HFFc6 (cell line): ENCODE measurements at places on chromosomes 7 and 10. TPM values are rescaled to one million over a fixed set of nuclear protein-coding genes. Genes with fewer than 3 reads are reported as not detected.

Gene MEOX2
- not detected in 3 replicates for total RNA-seq

Gene DIP2C
- 23.4 to 27.0 TPM (median 26.9 TPM) in 3 replicates for total RNA-seq

Gene OTUD1
- 3.6 and 4.7 TPM in 2 replicates for total RNA-seq

Gene NUTM2E
- total RNA-seq = 0.11 TPM in 1 of 3 replicates, not detected in the others

Gene FAM131B
- total RNA-seq = 0.70 to 1.3 TPM (median 0.92 TPM) in 3 replicates

Gene GOLGA7B
- total RNA-seq = not detected in 3 replicates

Gene IRF5
- total RNA-seq = not detected in 2 replicates

Gene TET1
- 2.1 to 2.2 TPM (median 2.1 TPM) in 3 replicates for total RNA-seq

Gene NRP1
- total RNA-seq = 140 to 164 TPM (median 144 TPM) in 3 replicates

Gene CDH23
- 0.03 and 0.11 TPM in 2 replicates for total RNA-seq

Gene TMEM248
- total RNA-seq = 106 to 119 TPM (median 108 TPM) in 3 replicates

Gene IQUB
- not detected in 3 replicates for total RNA-seq

Gene HABP2
- total RNA-seq = not detected in 3 replicates

Gene SFRP4
- total RNA-seq = not detected in 3 replicates

Gene TEX47
- total RNA-seq = not detected in 3 replicates

Gene ANKRD2
- 0.87 to 6.6 TPM (median 0.95 TPM) in 3 replicates for total RNA-seq

Gene CYP3A7
- not detected in 2 replicates for total RNA-seq

Gene OR2A12
- not detected in 3 replicates for total RNA-seq

Gene ZNF425
- total RNA-seq = 2.2 and 2.6 TPM in 2 replicates

Gene GSTO2
- total RNA-seq = 2.6 to 10.6 TPM (median 3.3 TPM) in 3 replicates

Gene GPR26
- total RNA-seq = not detected in 3 replicates

Gene GIMAP5
- not detected in 3 replicates for total RNA-seq

Gene CALML5
- not detected in 2 replicates for total RNA-seq

Gene DYDC2
- not detected in 3 replicates for total RNA-seq

Gene DOCK4
- 3.0 to 3.9 TPM (median 3.6 TPM) in 3 replicates for total RNA-seq

Gene ZPBP
- total RNA-seq = not detected in 3 replicates

Gene PON3
- total RNA-seq = not detected in 3 replicates

Gene GTF2I
- total RNA-seq = 147 to 161 TPM (median 152 TPM) in 3 replicates

Gene TMEM196
- total RNA-seq = not detected in 3 replicates

Gene ACTL6B
- total RNA-seq = not detected in 3 replicates

Gene WNT2
- total RNA-seq = 0.08 TPM in 1 of 3 replicates, not detected in the others

Gene TRIM56
- 17.8 to 19.4 TPM (median 17.8 TPM) in 3 replicates for total RNA-seq

Gene ACTR3C
- total RNA-seq = not detected in 3 replicates

Gene NSMCE4A
- total RNA-seq = 14.5 to 22.7 TPM (median 22.4 TPM) in 3 replicates

Gene RASA4B
- 20.9 and 26.1 TPM in 2 replicates for total RNA-seq

Gene DLX5
- total RNA-seq = not detected in 3 replicates

Gene NKX6-2
- total RNA-seq = not detected in 3 replicates

Gene SLC29A4
- 0.91 to 2.5 TPM (median 2.3 TPM) in 3 replicates for total RNA-seq
